Fibroblast of villous mesenchyme (primary cell): ENCODE measurements at places on chromosomes 2 and 18.

GRCh38 chr18:74288041-74288440, 3.7 kb downstream of the CYB5A start:
- DNase-seq, result no peak

DNA sequence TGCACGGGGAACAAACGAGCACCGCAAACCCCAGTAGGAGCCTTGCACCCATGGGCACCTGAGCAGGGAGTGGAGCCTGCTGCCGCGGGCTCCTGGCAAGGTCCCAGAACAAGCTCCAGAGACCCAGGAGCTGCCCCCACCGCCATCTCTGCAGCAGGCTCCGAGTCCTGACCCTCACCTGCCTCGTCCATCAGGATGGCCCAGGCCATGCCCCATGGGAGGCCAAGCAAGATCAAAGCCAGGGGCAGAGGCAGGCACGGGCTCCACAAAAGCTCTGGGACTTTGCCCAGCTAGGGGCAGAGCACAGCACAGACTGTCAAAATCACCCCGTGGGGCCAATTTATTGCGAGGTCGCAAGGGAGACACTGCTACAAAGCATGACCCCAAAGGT, 43.6 kb downstream of the GPC1 start:
- DNase-seq, result no peak

DNA sequence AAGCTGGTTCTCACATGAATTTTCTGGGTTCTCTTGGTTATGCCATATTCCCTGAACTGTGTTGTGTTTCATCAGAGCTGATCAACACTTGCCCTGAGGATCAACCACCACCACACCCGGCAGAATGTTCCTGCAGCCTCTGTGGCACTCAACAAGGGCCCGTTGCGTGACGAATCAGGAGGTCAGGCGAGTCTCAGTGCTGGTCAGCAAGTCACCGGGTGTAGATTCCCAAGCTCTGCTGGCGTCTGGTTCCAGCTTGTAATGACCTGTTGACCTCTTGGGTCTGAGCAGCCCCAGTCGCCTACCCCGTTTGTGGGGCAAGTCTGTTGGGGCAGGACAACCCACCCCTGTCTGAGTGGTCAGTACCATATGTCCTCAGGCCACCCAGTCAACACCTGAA, 46.0 kb downstream of the ADCY3 start:
- peak; percentile 31 for DNase-seq

GRCh38 chr2:140882671-140883620, 1247.9 kb downstream of the LRP1B start:
- no peak for DNase-seq

GRCh38 chr2:172726172-172726735, 9.4 kb upstream of the RAPGEF4 start:
- DNase-seq, result peak; percentile 16

- DNase-seq, result no peak
These were observed 104.5 kb upstream of the ZEB2 start for GRCh38 chr2:144624451-144624850.

DNA sequence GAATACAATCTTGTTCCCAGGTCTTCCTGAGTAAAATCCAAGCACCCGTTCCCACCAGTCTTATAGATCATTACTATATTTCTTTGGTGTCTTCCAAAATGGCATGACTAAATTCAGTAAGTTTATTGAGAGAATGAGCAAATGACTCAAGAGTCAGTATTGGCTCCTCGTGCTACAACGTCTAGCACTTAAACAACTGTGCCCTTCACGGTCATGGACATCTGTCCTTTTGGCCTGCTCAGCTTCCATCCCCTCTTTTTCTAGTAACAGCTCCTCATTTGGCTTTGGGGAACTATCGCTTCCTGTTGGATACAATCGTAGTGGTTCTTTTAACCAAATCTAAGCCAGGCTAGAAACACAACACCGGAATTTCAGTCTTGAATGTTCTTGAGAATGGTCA, 24.1 kb upstream of the FZD7 start:
- DNase-seq, result no peak

- DNase-seq, result no peak
These were observed 566.9 kb downstream of the BCL11A start for GRCh38 chr2:59986511-59986910.

GRCh38 chr2:241129086-241129871, 20.0 kb downstream of the PASK start:
- DNase-seq, result no peak

DNA sequence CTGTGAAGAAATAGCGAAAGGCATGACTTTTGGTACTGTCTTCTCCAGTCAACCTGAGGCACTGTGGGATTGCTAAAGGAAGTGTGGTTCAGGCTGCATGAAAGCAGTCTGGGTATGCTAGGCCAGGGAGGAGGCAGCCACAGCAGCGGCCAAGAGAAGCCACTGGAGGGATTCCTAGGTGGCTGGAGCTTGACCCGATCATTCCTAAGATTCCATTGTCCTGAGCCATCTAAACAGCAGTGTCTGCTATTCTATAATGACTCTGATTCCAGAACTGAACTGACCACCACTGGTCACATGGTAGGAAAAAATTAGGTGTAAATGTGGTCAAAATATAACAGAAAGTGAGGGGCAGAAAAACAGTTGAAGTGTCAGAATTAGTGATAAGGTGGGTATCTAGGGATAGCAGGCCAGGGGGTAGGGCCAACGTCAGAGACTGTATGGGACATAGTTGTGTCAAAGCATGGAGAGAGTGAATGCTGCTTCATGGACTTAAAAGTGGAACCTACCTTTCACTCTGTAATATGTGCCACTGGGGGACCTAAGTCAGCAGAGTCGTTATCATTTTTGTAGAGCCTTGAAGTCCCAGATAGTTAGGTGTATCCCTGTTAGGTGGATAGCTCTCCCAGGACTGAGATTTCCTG, 204.6 kb downstream of the CTNNA2 start:
- peak; percentile 71 for DNase-seq

DNA sequence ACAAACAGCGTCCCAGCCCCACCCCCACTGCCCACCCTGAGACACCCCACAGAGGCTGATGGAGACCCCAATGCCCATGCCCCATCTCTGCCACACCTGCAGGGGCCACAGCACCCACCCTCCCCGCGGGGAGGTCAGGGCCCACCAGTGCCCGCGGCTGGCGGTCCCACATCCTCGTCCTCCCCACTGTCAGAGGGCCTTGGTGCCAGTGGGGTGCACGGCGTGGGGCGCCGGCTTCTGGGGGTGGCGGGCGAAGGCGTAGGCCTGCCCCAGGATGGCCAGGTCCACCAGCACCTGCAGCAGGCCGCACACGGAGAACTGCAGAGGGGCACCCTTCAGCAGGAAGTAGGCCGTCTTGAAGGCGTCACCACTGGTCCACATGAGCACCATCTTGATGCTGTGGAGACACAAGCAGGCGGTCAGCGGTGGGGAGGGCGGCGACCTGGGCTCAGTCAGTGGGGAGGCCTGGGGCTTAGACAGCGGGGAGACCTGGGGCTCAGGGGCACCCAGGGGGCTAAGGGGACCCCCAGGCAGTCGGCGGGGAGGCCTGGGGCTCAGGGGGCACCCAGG, 47.6 kb downstream of the SLC66A2 start:
- DNase-seq, result no peak

GRCh38 chr18:71625556-71626090, 918.5 kb downstream of the CBLN2 start:
- no peak for DNase-seq

DNA sequence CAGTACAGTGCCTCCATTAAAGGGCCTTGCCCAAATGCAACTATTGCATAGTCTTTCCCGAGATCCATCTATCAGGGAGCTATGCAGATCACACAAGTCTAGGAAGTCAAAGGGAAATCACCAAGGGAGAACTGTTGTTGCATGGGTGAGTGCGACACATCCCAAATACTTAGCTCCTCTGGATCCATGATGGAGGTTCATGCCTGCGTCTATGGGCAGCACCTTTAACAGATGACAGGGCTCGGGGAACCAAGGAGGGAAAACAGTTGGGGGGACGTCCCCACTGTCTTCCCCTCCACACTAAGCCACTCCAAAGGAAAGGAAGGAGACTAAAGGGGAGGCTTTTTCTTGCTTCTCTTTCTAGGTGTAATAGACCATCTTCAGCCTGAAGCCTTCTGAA, 552.8 kb upstream of the PKDCC start:
- DNase-seq, result no peak

GRCh38 chr2:197191940-197192322, 118.6 kb downstream of the ANKRD44 start:
- no peak for DNase-seq

- peak; percentile 33 for DNase-seq
These were observed 19.4 kb upstream of the MLPH start for GRCh38 chr2:237467447-237468179.

- peak; percentile 13 for DNase-seq
These were observed 480.8 kb downstream of the TMX3 start for GRCh38 chr18:68234131-68234530.

GRCh38 chr18:12861637-12862036, 22.4 kb downstream of the PTPN2 start:
- no peak for DNase-seq

DNA sequence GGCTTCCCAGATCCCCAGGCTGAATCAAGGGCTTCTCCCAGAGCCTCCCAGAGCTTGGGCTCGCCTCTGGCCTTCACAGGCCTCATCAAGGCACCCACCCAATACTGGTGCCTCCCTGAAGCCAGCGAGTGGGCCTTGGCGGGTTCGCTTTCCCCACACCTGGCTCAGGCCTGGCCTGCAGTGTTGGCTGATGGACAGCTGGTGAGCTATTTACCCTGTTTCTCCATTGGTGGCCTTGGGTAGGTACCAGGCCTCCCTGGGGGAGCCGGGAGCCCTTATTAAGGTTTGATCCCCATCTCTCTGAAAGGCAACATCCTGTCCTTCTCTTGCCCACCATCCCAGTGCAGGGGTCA, 18.2 kb upstream of the DUSP2 start:
- no peak for DNase-seq

DNA sequence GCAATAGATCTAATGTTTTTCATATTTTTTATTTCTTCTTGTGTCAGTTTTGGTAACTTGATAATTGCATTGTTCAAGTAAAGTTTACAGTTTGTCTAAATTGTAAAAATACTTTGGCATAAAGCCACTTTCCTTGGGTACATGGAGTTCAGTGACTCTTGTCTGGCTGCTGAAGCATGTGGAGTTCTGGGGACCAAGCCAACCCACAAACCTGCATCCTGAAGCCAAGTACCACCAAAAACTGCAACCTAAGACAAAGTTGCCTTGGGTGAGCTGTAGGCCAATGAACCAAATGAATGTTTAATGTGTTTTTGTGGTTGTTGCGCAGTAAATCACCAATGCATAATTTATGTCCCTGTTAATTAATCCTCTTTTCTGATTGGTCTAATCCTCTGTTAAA, 872.6 kb downstream of the BCL11A start:
- DNase-seq, result no peak

- no peak for DNase-seq
These were observed 123.7 kb downstream of the ALPK2 start for GRCh38 chr18:58505181-58505580.

GRCh38 chr18:29164993-29165599, 988.2 kb upstream of the CDH2 start:
- peak; percentile 52 for DNase-seq

DNA sequence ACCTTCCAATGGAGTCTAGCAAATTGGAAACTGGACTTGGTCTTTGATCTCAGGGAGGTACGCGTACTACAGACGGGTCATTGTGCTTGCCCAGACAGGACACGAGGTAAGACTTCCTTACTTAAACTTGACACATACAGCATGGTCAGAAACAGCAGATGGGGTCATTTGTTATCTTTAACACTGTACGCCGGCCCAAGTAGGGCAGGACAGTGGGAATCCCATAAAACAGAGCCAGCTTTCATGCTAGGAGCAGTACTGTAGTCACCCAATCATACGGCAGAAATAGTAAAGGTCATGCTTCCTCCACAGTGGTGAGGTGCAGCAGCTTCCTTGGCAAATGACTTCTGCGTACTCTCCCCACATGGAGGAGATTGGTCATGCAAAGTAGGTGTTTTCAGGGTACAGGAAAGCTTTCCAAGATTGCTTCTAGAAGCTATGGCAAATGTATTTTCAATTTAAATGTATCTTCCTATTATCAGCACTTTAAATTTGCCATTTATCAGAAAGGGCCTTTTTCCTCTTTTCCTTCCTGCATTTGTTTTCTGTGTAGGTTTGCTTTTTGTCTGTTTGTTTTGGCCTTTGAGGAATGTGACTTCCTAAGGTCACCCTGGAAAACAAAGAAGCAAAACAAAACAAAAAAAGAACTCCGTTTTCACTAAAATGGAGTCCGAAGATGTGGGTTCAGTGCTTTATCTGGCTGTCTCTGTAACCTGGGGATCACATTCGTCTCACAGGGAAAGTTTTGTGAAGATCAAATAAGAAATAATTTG, 74.0 kb upstream of the DSG1 start:
- DNase-seq, result no peak

GRCh38 chr18:24831871-24832665, 371.6 kb downstream of the HRH4 start:
- DNase-seq, result peak; percentile 26

DNA sequence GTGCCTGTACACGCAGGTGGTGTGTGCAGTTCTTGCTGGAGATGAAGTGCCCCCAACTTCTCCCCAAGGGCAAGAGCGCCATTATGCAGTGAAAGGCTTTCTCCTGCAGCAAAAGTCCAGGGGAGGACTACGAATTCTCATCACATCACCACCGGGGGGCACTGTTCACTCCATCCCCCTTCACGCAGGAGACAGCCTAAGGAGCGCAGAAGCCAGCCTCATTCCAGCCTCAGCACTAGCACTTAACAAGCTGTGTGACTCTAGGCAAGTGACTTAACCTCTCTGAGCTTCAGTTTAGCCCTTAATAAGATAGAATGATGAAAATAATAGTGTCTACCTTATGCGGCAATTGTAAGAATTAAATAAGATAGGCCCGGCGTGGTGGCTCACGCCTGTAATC, 32.3 kb downstream of the DNMT3A start:
- peak; percentile 52 for DNase-seq

DNA sequence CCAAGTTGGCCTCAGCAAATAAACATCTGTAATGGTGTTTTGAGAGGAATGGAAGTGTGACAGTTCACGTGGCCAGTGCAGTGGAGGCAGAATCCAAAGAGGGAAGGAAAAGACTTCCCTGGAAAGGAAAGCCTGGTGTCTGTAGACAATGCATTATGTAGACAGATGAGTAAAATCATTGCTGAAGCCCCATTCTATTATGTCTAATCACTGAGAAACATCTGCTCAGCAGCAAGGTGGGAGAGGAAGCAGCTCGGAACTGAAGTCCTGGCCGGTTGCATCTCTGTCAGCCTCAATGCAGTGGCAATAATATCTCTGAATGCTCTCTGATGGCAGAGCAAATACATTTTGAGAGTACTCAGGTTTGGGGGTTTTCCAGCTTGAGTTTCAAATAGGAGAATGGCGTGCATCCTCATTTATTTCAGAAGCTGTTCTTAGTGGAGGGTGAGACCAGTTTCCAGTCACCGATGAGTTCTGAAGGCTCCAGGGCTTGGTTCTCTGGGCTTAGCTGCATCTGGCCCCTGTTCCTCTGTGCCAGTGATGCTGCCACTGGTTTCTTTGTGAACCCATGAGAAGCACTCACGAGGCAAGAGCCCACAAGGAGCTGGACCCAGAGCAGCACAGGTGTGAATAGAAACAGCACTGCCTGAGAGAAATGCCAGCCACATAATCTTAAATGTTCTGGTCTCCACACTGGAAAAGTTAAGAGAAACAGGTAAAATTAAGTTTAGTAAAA, 63.3 kb downstream of the RPIA start:
- no peak for DNase-seq
